ENCODE measurements at places on chromosomes 11 and 22. TPM values are rescaled to one million over a fixed set of nuclear protein-coding genes. Genes with fewer than 3 reads are reported as not detected.

Gene DEPDC7
- total RNA-seq, result 4.7 TPM

GRCh38 chr22:19067696-19068348, 54.4 kb downstream of the DGCR2 start:
- no peaks in the 10 kb centered on the region for H3K27me3 ChIP-seq
- H3K27ac ChIP-seq, result no peak overlapping the region
- peaks cover 4% of the 10 kb centered on the region for H3K4me1 ChIP-seq
- no peak for DNase-seq

Gene CSNK2A3
- total RNA-seq, result 1.2 TPM

DNA sequence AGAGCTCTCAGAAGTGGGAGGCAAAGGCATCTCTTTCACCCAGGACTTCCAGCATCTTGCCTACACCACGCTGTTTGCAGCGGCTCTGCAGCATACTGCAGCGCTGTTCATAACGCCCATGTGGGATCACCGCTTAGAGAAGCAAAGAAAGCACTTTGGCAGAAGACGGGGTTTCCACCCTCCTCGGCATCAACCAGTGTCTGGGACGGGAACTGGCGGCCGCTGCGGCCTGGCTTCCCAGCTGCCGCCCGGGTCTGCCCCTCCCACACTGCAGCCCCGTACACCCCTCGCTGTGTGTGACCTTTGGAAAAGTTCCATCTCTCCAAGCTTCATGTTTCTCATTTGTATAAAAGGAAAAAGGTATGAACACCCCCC, 545 bp upstream of the TIRAP start:
- peaks cover 22% of the 10 kb centered on the region for H3K4me1 ChIP-seq
- H3K27me3 ChIP-seq, result no peaks in the 10 kb centered on the region
- peak overlapping the region; percentile 98 for H3K4me3 ChIP-seq
- H3K36me3 ChIP-seq, result peaks cover 3% of the 10 kb centered on the region
- H3K27ac ChIP-seq, result peak overlapping the region; percentile 87

DNA sequence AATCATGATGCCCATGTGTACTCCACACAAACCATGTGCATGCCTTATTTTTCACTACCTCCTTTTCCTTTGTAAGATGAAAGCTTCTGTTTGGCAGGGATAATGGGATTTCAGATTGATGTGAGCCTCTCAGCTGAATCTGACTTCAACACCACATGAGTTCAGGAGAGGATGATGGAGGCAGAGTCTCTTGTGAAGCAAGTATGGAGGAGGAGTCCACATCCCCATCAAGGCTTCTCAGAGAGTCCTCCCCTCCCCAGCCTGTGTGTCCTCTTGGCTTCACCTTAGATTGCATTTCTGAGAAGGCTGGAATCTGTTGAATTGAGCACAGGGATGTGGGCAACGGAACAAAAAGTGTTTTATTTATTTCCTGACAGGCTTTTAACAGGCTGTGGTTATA, 370.4 kb downstream of the FAT3 start:
- no peaks in the 10 kb centered on the region for H3K27me3 ChIP-seq
- peaks cover 1% of the 10 kb centered on the region for H3K36me3 ChIP-seq
- H3K4me3 ChIP-seq, result no peak overlapping the region
- no peak overlapping the region for H3K27ac ChIP-seq

DNA sequence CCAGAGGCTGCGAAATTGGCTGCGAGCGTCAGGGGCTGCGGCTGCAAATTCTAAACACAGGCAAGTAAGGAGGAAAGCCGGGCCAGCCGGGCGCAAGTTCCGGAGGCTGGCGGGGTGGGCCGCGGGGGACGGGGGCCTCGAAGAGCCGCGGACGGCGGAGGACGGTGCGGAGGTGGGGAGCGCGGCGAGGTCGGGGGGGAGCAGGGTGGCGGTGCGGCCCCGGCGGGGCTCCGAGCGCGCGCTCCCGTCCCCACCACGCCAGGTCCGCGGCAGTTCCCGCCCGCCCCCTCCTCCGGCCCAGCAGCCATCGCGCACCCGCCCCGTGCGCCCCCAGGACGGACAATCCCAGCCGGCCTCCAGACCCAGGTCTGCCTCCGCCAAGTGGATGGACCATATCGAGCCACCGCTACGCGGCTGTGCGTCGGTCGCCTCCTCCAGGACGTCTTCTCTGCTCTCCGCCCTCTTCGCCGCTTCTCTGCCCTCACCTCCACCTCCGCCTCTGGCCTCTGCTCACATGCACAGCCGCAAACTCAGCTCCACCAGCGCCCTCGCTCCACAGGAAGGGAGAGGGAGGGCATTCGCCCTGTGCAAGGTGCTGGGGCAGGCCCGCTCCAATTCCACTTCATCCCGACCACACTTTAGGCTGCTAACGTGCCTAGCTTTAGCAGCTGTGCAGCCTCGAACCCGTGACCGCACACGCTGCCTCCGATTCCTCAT, 7.2 kb downstream of the ELFN2 start:
- H3K4me1 ChIP-seq, result peaks cover 11% of the 10 kb centered on the region
- no peaks in the 10 kb centered on the region for H3K36me3 ChIP-seq
- no peak overlapping the region for H3K27ac ChIP-seq
- peak overlapping the region; percentile 81 for H3K4me3 ChIP-seq

GRCh38 chr11:15800111-15800800, 556.1 kb downstream of the SOX6 start:
- peak overlapping the region; percentile 93 for H3K27ac ChIP-seq
- H3K4me3 ChIP-seq, result no peak overlapping the region
- no peak for DNase-seq
- H3K27me3 ChIP-seq, result no peaks in the 10 kb centered on the region
- peaks cover 56% of the 10 kb centered on the region for H3K4me1 ChIP-seq

DNA sequence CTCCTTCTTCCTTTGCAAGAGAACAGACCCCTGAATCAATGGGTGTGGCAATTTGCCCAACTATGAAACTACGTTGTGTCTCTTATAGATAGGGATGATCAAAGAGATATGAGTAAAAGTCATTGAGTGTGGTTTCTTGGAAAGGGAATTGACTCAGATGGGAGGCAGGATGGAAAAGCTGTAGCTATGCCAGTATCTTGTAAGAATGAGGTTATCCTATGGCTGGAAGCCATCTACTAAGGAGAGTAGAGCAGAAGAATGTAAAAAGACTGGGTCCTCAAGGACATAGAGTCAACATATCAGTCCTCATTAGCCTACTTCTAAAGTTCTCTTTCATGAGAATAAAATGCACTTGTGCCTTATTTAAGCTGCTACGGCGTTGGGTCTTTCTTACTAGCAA, 78.9 kb upstream of the POU2AF2 start:
- DNase-seq, result no peak
- H3K4me3 ChIP-seq, result no peak overlapping the region
- no peaks in the 10 kb centered on the region for H3K36me3 ChIP-seq

GRCh38 chr11:12767577-12767976, 93.4 kb downstream of the TEAD1 start:
- H3K27me3 ChIP-seq, result no peaks in the 10 kb centered on the region
- peaks cover 3% of the 10 kb centered on the region for H3K36me3 ChIP-seq
- peak overlapping the region; percentile 80 for H3K27ac ChIP-seq
- no peak overlapping the region for H3K4me3 ChIP-seq
- DNase-seq, result no peak

Gene RTN4RL2
- 0.57 TPM for total RNA-seq

DNA sequence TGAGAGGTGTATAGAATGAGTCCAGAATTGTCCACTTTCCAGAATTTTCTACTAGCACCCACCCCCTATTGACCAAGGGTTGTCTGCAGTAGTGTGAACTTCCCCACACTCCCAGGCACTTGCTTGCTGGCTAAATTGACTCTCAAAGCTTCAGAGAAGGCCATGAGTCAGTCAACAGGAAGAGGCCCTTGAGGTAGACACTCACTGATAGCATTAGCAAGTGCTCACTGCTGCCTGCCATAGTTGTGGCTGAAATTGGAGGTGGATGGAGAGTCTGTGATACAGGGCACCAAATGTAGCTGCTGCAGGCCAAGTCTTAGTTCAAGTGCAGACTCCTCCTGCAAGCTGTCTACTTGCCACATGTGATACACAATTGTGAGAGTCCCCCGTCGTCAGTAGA, 156.8 kb downstream of the SPON1 start:
- H3K27me3 ChIP-seq, result peaks cover 9% of the 10 kb centered on the region
- H3K36me3 ChIP-seq, result no peaks in the 10 kb centered on the region
- no peaks in the 10 kb centered on the region for H3K4me1 ChIP-seq

DNA sequence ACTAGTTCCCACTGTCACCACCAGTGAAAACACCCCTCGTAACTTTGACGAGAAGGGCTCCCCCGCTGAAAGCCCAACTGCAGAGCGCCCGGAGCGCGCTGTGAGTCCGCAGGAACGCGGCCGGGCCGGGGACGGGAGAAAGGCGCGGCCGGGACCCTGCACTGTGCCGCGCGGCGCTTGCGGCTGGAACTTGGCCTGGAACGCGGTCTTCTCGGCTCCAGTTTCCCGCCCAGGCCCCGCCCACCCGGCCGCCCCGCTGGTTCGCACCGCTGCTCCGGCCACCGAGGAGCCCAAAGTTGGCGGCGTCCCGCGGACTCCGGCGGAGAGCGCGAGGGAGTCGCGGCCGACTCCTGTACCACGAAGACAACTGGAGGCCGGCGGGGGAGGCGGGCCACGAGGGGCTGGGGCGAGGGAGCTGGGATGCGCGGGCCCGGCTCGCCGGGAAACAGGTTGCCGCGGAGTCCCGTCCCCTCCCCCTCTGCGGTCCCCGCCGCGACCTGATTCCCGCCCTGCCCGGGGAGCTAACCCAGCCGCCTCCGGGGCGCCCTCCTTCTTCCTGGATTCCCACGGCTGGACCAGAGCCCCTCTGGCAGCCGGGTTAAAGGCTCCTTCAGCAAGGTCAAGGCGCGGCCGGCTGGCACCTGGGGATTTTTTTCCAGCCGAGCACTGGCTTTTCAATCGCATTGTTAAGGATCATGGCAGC, 3.4 kb downstream of the TENM4 start:
- H3K4me3 ChIP-seq, result peak overlapping the region; percentile 75
- H3K36me3 ChIP-seq, result no peaks in the 10 kb centered on the region
- DNase-seq, result no peak

DNA sequence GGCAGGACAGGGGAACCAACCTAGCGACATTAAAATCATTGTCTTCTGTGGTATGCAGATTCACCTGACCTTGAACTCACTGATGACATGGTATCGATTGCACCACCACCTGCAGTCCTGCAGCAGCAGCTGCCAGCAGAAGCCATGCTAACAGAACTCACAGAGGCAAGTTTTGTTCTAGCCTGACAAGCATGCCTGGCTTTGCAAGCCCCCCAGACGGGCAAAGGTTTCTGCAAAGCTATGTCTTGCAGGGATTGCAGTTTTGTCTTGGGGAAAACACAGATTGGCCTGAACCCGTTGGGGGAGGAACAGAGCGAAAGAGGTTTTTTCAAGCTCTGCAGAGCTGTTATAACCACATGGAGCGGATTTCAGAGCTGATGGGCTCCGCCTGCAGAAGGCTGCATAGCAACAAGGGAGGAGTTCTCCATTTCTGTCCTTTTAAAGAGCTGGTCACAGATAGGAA, 221.0 kb downstream of the HIPK3 start:
- H3K4me1 ChIP-seq, result no peaks in the 10 kb centered on the region
- no peak overlapping the region for H3K27ac ChIP-seq
- H3K27me3 ChIP-seq, result no peaks in the 10 kb centered on the region

- H3K36me3 ChIP-seq, result no peaks in the 10 kb centered on the region
- H3K27ac ChIP-seq, result no peak overlapping the region
- H3K27me3 ChIP-seq, result peaks cover 18% of the 10 kb centered on the region
- no peak overlapping the region for H3K4me3 ChIP-seq
Measured at GRCh38 chr11:57468276-57468675, 7.9 kb downstream of the RTN4RL2 start.

Gene MEI1
- not detected for total RNA-seq

DNA sequence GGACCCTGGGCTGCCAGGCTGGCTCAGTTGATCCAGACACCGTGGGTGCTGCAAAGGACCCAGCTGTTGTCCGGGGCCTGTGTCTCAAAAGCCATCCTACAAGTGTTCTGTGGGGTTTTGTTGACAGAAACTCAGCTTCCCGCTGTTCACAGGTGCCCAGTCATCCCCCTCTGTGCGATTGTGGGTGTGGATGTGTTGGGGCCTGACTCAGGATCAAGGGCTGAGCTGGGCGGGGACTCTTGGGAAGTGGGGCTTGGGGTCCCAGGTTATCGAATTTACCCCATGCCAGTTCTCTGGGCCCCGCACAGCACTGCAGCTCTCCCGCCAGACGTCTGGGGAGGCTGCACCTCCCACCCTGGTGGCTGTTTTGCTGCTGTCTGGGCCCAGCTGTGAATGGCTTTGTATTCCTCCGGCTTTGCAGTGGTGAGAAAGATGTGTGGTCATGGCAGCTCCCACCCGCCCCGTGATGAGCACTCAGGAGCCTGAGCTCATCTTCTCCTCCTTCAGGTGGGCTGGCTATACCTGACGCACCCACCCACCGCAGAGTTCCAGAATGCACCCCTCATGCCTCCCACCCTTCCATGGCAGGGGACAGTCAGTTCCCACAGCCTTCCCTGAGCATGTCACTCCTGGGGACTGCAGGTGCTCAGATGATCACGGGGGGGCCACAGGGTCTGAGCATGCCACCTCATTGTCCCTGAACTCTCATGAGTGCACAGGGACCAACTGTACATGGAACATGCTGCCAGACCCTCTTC, 3.6 kb upstream of the AP2A2 start:
- H3K27me3 ChIP-seq, result no peaks in the 10 kb centered on the region
- no peaks in the 10 kb centered on the region for H3K36me3 ChIP-seq
- H3K4me1 ChIP-seq, result peaks cover 11% of the 10 kb centered on the region
- DNase-seq, result no peak
- no peak overlapping the region for H3K27ac ChIP-seq

DNA sequence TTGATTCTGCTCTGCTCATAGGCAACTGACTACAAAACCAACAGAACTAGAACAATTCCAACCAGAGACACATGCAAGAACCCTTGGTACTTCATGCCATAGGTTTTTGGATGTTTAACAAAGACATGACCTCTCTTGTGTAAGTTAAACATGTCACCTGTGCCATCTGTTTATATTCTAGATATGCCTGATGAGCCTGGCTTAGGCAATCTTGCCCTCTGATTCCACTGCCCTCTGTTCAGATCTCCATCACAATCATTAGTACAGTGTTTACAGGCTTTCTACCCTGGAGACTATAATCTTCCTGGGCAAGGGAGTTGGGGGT, 40.8 kb downstream of the ABTB2 start:
- no peaks in the 10 kb centered on the region for H3K36me3 ChIP-seq
- no peaks in the 10 kb centered on the region for H3K27me3 ChIP-seq
- H3K27ac ChIP-seq, result peak overlapping the region; percentile 38
- DNase-seq, result no peak
- no peak overlapping the region for H3K4me3 ChIP-seq

DNA sequence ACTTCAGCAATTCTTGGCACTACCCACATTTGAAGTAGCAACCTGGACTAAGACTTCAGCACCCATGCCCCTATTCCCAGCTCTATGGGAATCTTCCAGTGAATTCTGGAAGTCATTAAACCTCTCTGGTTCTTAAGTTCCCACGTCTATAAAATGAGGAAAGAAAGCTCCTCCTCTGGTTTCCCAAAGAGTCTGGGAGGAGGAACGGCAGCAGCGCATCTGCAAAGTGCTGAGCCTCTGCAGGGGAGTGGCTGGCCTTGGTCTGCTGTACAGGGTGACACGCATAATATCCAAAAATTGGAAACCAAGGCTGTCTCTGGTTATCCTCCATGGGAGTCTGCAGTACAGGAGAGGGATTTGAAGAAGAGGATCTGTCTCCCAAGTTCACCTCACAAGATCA, 73.6 kb upstream of the TP53I11 start:
- H3K36me3 ChIP-seq, result no peaks in the 10 kb centered on the region
- H3K27me3 ChIP-seq, result peaks cover 2% of the 10 kb centered on the region
- H3K4me3 ChIP-seq, result no peak overlapping the region
- H3K4me1 ChIP-seq, result peaks cover 33% of the 10 kb centered on the region
- no peak overlapping the region for H3K27ac ChIP-seq

- H3K27ac ChIP-seq, result no peak overlapping the region
- H3K4me1 ChIP-seq, result peaks cover 29% of the 10 kb centered on the region
- DNase-seq, result no peak
Measured at GRCh38 chr11:86715611-86716010, 43.2 kb upstream of the ME3 start.
